ENCODE measurements at places on chromosomes 3 and 15.
A peak's percentile ranks its signal among the peaks of the same experiment; 100 is the strongest.

DNA sequence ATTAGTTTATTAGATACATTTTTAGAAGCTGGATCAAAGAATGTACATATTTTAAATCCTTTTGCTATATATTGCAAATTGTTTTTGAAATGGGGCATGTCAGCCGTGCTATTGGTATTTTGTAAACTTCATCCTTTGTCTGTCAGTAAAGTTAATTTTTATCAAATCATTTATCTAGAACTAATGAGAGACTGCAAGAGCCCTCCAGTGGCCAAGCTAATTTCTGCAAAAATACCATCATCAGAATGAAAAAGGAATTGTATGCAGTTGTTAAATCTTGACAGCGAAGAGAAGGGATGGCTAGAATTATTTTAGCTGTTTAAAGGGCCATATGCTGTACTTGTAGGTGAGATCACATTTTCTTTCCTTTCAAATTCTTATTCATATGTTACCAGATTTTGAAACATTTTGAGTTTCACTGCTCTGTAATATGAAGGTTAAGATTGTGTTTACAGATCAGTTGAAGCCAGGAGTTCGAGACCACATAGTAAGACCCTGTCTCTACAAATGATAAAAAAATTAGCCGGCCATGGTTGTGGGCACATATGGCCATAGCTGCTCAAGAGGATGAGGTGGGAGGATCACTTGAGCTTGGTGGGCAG, 8.1 kb upstream of the CLDN11 start:
- DNase-seq = no peak

DNA sequence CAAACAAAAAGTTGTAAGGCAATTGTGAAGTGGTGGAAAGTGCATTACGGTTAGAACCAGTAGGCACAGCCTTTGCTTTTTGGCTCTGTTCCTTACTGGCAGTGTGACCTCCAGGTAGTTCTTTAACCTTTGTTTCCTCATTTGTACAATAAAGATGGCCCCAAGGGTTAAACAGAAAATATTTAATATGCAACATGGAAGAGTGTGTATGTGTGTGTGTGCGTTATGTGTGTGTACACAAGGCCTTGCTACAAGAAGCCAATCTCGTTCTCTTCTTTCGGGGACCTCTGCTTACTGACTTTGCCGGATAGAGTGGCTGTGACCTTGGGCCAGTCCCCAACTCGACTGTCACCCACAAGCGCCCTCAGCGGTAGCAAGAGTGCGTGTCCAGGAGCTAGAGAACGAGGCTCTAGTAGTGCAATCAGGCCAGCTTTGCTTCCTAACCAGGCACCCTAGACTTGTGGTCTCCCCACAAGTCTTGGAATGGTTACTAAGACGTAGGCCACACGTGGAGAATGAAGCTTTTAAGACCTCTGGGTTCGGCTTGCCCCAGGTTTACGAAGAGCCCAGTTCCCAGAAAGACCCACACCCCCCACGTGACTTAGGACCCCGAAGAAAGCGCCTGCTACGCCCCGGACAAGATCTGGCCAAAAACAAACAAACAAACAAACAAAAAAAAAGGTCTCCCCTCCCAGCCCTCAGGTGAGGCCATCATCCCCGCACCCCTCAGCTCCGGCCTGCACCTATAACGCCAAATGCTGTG, 593 bp downstream of the CIAO2A start:
- peak; percentile 42 for DNase-seq

DNA sequence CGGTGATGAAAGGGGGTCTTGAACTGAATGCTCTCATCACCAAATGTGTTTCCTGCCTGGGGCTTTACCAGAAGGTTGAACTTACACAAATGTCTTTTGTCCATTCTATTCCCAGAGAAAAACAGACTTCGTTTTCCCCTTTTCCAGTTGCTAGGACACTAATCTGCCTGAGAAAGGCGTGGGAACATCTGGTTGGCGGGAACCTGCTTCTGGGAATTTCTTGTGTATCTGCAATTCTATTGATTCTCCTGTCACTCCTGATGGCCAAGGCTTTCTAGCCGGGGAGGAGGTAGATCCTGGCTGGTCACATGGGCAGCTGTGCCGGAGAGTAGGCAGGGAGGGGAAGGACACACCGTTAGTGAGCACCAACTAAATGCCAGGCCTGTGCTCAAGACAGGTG, 31.1 kb upstream of the CCDC174 start:
- DNase-seq = no peak

- no peak for DNase-seq
Measured at GRCh38 chr3:10762116-10762515, 53.9 kb upstream of the SLC6A11 start.

DNA sequence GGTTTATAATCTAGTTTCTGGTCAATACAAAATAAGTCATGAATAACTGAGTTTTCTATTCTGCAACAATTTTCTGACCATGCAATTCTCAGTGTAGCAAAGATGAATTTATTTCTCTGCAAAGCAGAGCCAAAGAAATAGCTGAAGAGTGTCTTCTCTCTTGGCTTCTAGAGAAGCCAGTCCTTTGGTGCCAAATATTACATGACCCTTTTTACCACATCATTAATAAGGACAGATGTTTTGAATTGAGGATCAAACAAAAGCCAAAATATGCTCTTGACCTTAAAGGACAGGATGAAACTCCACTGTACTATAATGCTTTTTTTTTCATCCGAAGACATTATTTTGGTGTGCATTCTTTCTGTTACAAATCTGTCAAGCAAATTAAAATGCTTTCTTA, 40.2 kb upstream of the OSTN start:
- DNase-seq = no peak

DNA sequence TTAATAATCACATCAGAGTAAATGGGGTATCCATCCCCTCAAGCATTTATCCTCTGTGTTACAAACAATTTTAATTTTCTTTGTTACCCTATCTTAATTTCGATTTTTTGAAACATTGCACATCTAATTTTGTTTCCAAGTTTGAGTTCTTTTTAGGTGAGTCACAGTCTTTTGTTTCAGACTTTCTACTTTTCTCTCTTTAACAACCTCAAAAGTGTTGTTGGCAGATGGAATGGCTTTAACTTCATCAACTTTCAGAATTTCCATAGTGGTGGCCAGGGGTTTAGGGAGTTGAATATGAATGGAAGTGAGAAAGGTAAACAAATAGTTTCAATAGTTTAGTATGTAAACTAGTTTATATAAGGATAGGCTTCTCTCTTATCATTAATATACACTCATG, 223.0 kb upstream of the MLF1 start:
- DNase-seq = no peak

DNA sequence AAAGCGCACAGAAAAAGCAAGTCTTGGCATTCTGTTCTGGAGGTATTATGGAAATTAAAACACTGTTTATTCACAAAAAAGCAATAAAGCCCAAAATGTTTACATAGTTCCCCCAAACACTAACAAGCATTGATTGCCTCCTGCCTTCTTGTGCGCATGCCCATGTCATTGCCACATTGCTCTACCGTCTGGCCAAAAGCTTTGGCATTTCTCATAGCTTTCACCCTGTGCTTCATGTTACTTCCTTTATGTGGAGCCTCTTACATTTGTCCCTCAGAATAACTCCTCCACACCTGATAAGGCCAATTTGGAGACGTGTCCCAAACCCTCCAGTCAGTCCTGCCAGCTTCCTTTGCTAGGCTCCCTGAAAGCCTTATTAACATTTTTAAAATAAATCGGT, 680.8 kb downstream of the GBE1 start:
- no peak for DNase-seq

GRCh38 chr3:172217877-172218276, 178.5 kb downstream of the FNDC3B start:
- DNase-seq = no peak

DNA sequence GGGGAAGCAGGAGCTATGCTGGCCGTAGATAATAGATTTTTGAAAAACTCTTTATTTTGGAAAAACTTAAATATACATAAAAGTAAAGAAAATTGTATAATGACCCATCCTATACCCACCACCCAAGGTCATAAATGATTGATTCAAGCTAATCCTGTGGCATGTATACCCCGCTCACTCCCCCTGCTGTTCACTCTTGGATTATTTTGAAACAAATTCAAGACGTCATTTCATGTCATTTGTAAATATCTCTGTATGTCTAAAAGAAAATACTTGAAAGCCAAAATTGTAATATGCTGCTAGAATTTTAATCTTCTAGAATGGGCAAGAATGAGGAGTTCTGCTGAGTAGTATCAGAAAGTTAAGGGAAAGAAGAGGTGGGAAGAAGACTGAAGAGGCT, 241.7 kb downstream of the FEZF2 start:
- no peak for DNase-seq

GRCh38 chr15:62549345-62549970, 384.4 kb upstream of the C2CD4B start:
- no peak for DNase-seq

GRCh38 chr3:143236226-143236964, 116.8 kb downstream of the CHST2 start:
- DNase-seq = no peak

DNA sequence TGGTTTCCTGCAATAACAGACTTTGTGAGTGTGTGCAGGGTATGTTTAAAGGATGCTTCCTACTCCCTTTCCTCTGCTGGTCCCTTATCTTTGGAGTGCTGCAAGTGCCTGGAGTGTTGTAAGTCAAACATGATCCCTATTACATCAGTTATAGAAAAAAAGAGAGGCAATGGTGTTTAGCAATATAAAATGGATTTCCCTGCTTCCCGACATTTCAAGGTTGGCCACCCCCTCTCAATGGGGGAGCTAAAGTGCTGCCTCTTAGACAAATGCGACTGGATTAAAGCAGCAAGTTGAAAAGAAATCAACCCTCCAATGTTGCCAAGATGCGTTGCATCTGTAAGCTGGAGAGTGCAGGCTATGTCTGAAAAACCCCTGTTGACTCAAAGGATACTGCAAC, 203.1 kb upstream of the WNT5A start:
- no peak for DNase-seq

DNA sequence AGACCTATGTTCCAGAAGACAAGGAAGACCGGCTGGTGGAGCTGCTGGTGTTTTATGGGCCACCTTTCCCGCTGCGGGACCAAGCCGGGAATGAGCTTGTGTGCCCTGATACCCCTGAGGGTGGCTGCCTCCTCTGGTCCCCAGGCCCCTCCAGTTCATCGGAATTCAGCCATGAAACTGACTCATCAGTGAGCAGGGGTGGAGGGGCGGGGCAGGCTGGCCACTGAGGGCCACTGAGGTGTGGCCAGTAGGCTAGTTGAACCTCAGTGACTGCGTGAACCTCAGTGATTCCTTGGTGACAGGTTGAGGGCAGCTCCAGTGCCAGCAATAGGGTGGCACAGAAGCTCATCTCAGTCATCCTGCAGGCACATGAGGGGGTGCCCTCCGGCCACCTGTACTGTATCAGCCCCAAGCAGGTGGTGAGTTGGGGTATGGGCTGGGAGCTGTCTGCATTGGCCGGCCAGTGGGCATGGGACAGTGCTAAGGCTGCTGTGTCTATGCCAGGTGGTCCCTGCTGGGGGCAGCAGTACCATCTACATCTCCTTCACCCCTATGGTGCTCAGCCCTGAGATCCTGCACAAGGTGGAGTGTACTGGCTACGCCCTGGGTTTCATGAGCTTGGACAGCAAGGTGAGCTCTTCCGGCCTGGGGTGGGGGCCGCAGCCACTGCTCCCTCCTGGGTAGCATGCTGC, 20.3 kb downstream of the ACAA1 start:
- no peak for DNase-seq

- DNase-seq = no peak
Measured at GRCh38 chr3:53382106-53382505, 34.8 kb upstream of the DCP1A start.

- no peak for DNase-seq
Measured at GRCh38 chr3:185371306-185372074, 8.6 kb downstream of the MAP3K13 start.

- DNase-seq = no peak
Measured at GRCh38 chr3:55484801-55485791, 2.0 kb downstream of the WNT5A start.

DNA sequence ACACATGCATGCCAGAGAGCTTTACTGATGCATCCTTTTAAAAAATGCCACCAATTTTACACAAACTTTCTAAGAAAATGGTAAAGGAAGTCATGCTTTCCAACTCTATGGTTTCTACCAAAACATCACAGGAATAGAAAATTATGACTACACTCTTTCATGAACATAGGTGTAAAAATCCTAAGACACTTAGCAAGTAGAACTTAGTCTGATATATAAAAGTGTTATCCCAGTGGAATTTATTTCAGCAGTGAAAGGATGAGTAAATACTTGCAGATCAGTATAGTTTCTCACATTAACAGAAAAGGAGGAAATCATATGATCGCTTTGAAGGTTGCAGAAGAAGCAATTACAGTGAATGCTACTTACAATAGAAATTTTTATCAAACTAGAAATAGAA, 43.4 kb downstream of the MCTP2 start:
- DNase-seq = no peak
